ENCODE measurements at places on chromosomes 12 and 14.

GRCh38 chr12:54160769-54161480, 27.9 kb downstream of the SMUG1 start:
- no peak for DNase-seq

- DNase-seq, result no peak
Measured at GRCh38 chr12:92058664-92059063, 87.0 kb downstream of the BTG1 start.

GRCh38 chr14:20719777-20720176, 25.9 kb upstream of the EDDM3A start:
- DNase-seq, result no peak

- DNase-seq, result peak; percentile 48
Measured at GRCh38 chr12:116159175-116159574, 118.3 kb downstream of the MED13L start.

DNA sequence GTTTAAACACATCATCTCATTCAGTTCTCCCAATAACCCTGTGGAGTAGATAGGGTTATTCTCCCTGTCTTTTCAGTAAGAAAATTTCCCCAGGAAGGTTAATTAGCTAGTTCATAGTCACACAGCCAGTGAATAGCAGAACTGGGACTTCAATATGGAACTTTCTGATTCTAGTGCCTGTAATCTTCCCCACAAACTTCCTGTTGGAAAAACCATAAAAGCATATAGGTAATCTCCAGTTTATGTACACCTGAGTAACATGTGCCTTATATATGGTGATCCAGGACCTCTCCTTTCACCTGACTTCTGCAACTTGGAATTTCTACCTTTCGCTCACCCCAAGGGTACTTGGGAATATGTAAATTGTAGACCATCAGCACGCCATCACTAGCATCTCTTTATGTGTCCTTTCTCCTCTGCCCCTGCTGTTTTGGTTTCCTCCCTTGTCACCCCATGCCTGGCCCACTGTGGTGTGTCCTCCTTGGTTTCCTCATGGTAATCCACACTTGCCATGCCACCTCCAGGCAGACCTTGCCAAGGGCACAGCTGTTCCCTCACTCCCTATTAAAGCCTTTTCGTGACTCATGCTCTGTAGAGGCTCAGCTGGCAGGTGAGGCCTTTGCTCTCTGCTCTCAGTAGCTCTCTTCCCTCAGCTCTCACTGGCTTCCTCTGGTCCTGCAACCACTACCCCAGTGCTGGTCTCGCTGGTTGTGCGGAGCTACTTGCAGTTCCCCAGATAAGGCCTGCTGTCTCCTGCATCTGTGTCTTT, 16.7 kb downstream of the TBC1D30 start:
- no peak for DNase-seq

DNA sequence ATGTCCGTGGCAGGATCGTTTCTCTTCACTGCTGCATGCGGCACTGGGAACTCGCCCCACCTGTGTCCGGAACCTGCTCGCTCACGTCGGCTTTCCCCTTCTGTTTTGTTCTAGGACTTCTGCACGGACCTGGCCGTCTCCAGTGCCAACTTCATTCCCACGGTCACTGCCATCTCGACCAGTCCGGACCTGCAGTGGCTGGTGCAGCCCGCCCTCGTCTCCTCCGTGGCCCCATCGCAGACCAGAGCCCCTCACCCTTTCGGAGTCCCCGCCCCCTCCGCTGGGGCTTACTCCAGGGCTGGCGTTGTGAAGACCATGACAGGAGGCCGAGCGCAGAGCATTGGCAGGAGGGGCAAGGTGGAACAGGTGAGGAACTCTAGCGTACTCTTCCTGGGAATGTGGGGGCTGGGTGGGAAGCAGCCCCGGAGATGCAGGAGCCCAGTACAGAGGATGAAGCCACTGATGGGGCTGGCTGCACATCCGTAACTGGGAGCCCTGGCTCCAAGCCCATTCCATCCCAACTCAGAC, 1.2 kb downstream of the FOS start:
- DNase-seq, result no peak

DNA sequence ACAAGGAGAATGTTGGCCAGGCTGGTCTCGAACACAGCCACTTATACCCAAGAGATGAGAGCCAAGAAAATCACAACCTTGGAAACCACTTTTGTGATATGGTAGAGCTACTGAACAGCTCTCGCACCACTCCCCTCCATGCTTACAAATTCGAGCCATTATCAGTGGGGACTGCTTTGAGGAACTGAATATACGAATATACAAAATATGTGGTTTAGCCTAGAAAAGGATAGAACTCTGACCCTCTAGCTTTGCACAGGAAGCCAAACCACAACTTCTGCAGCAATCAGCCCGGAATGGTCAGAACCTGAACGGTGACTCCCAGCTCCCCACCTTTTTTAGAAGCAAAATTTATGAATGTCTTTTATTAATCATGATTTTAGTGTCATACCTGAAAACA, 129.8 kb upstream of the TMEM132C start:
- no peak for DNase-seq

Measured in COR-L47 (cell line).